ENCODE measurements at places on chromosomes 1 and 21.

- DNase-seq: no peak
Measured at GRCh38 chr1:48943393-48943792, 166.7 kb upstream of the BEND5 start.

GRCh38 chr1:155976913-155977689, 1.2 kb downstream of the ARHGEF2 start:
- no peak for DNase-seq

DNA sequence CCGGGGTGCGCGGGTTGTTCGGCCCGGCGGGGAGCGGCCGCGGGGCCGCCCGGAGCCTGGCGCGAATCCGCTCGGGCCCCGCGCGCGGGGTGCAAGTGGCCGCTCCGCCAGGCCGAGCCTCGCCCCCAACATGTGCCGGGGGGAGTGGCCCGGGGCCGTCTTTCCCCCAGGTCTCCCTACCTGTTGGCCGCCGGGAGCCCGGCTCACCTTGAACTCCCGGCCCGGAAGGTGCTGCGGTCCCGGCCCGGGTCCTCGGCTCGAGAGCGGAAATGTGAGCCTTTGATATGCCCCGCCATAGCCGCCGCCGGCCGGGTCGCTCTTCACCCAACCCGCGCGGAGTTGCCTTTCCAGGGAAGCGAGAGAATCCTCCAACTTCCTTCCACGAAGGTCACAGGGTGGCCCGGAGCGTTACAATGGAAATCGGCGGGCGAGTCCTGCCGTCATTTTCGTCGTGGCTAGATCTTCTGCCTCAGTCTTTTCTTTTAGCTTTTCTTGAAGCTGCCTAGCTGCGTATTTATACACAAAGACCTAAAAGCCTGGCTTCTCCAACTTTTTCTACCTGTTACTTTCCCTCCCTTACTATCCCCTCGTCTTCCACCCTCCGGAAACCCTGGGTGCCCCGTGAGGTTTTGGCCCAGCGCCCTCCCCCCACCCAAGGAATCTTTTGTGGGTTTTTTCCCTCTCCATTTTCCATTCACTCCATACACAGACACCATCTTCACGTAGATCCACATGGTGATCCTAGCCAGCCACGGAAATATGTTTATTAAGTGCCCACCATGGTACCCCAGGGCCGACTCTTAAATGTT, 867 bp downstream of the PTGFRN start:
- no peak for DNase-seq

DNA sequence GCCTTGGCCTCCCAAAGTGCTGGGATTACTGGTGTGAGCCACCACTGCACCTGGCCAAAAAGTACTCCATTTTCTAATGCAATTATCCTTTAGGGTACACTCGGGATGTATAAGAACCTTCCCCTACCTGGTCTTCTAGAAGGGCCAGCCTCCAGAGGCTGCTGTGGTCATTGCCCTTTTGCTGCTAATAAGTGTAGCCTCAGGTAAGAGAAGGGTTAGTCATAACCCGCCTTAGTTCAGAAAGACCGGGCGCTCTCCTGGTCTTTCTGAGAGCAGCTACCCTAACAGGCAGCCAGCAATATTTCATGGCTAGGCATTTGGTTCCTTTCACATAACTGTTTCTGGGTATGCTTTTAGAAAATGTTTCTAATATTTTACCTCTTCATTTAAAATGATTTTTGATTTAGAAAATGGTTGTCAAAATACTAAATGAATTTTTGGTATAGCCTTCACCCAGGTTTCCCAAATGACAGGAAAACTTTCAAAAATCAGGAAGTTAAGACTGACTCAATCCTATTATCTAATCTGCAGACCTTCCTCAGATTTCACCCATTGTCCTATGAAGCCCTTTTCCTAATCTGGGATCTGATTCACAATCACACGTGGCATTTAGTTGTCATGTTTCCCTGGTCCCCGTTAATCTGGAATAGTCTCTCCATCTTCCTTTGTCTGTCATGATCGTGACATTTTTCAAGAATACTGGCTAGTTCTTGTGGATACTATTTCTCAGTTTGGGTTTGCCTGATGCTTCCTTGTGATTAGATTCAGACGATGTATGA, 479.0 kb downstream of the SIPA1L2 start:
- DNase-seq: no peak

GRCh38 chr1:183318433-183318832, 99.7 kb downstream of the NMNAT2 start:
- peak; percentile 41 for DNase-seq

DNA sequence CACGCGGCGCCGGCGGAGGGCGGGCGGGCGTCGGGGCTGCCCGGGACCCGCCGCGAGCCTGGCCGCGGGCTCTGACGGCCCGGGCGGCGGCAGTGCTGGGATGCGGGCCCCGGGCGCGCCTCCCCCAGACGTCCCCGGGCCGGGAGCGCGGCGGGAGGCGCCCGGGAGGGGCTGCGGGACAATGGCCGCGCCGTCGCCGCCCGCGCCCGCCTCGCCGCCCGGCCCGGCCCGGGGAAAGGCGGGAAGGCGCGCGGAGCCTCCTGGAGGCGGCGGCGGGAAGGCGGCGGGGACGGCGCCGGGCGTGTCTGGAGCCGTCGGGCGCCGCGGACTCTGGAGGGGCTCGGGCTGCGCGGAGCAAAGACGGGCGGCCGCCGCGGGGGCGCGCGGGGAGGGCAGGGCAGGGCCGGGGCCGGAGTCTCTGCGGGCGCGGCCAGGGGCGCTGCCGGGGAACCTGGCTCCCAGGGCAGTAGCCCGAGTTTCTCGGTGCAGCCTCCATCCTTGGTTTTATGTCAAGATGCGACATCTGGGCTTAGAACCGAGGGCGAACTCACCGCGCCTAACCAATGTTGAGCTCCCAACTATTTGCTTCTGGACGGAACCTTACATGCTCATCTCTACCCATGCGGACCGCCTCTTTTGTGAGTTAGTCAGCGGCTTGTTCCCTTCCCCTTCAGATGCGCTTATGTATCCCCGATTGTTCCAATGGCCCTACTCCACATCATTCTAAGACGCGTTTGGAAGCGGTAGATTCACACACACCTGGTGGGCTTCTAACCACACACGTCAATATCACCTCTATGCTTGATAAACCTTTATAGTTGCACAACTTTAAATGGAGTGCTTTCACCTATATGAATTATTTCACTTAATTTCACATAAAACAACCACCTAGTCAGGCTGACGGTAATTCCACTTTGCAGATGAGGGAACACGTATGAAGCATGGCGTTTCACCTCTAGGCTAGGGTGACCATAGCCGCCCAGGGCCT, 651 bp downstream of the ZBTB8A start:
- no peak for DNase-seq

DNA sequence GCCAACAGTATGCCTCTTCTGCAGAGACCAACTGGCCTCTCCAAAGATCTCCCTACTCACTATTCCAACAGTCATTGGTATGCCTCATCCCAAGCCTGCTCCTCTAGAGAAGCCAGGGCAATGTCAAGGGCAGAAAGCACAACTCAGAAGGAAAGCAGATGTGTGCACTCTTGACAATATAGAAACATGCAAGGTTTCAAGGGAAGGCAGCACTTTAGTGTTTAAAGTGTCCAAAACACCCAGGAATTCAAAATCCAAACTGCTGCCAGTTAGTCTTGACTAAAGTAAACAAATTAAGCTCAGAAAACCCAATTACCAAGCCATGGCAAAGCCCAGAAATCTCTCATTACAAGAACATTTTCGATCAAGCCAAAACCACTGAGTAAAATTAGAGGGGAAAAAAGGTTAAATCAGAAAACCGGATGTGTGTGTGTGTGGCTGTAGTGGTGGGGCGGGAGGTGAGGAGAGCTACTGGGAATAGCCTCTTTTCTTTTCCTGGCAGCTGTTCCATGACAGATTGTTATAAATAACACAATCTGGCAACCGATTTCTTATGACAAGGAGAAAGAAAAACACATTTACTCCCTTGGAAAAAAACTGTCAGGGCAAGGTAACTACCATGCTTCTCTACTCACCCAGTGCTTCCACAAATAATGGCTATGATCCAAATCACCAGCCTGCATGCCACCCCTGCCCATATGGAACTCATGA, 39.2 kb downstream of the EIF2B3 start:
- DNase-seq: no peak

- no peak for DNase-seq
Measured at GRCh38 chr1:4597020-4597419, 57.4 kb upstream of the AJAP1 start.

DNA sequence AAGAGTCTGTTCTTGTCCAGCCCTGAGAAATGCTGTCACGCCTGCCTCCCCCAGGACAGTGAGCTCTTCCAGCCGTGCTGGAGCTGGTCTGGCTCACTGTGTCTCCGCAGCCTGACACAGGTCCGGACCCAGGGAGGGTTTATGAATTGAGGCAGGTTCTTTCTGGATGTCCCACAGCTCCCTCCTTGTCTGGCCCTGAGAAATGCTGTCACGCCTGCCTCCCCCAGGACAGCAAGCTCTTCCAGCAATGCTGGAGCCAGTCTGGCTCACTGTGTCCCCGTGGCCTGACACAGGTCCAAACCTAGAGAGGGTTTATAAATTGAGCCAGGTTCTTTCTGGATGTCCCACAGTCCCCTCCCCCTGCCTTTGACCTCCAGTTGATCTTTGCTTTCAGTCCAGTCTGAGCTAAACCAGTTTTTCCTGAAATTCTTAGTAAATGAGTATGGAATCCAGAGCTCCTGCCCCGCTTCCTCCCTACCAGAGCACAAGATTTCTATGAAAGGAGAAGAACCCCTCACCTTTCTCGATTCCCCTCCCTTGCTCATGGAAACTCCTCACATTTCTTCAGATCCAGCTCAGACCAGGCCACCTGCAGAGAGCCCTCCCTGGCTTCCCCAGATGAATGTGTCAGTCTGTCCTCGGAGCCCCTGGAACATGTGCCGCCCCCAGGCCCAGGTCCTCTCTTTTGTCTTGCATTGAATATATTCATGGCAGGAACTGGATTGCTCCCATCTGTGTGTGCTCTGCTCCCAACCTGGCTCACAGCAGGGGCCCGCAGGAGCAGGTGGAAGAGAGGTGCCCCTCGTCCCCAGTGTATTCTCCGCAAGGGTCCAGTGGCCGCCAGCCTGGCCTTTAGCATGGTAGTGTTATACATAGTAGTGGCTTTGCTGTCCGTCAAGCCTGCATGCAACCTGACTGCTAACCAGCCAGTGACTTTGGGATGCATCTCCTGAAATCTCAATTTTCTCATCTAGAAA, 116.3 kb downstream of the EPHB2 start:
- DNase-seq: no peak
